ENCODE measurements at places on chromosomes 1 and 21.
A peak's percentile ranks its signal among the peaks of the same experiment; 100 is the strongest.

- no peak for DNase-seq
These were observed 77.8 kb downstream of the KCNK2 start for GRCh38 chr1:215160351-215160750.

GRCh38 chr1:54664364-54664763 is 22.8 kb downstream of the MROH7 start:
- DNase-seq = no peak

DNA sequence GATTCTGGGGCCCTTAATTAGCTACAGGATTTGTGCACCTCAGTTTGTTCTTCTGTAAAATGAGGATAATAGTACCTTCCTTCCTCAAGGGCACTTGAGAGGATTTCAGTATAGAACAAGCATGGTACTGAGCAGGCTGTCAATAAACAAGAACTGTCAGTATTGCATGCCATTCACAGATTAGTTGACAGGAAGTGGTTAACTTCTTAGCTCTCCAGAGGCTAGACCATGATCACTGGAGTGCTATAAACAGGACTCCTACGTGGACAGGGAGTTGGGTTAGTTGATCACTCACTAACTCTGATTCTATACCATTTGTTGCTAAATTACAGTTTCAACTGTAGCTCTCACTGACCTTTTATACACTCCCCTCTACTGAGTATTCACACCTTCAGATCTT is 126.2 kb upstream of the DAB1 start:
- no peak for DNase-seq

DNA sequence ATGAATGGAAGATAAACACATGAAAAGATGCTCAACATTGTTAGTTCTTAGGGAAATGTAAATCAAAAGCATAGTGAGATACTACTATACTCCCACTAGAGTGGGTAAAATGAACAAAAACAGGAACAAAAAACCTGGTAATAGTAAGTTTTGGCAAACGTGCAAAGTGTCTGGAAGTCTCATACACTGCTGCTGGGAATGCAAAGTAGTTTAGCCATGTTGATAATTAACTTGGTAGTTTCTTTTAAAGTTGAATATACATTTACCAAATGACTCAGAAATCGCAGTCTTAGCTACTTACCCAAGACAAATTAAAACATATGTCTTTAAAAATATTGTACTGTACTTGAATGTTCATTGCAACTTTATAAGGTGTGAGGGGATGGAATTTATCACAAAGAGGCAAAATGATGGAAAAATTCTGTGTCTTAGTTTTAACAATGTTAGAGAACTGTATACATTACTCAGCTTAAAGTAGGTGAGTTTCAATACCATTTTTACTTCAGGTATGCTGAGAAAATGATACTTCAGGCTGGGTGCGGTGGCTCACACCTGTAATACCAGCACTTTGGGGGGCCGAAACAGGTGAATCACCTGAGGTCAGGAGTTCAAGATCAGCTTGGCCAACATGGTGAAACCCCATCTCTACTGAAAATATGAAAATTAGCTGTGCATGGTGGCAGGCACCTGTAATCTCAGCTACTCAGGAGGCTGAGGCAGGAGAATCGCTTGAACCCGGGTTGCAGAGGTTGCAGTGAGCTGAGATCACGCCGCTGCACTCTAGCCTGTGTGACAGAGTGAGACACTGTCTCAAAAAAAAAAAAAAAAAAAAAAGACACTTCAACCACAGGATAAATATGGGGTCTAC is 102.3 kb downstream of the PDE4B start:
- no peak for DNase-seq

DNA sequence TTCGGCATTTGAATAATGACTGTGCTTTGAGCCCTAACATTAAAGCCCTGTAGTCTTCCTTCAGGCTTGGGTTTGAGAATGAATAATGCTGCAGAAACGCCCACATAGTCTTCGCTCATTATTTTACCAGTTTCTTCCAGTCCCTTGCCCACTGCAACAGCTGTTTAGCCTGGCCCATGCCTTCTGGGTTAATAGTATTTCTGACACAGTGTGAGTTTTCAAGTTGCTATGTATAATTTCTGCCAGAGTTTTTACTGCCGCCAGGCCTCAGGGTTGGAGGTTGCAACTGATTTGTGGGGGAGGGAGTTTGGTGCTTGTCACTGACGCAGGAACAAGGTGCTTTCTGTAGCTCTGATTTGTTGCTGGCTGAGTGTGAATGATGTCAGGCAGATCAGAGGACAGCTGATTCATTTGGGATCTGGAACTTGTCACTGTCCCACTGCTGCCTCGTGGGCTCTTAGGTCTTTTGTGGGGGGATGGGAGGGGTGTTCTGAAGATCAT is 109.8 kb downstream of the MAST2 start:
- peak; percentile 44 for DNase-seq

GRCh38 chr1:180358649-180359048 is 128.6 kb downstream of the LHX4 start:
- DNase-seq = peak; percentile 5

DNA sequence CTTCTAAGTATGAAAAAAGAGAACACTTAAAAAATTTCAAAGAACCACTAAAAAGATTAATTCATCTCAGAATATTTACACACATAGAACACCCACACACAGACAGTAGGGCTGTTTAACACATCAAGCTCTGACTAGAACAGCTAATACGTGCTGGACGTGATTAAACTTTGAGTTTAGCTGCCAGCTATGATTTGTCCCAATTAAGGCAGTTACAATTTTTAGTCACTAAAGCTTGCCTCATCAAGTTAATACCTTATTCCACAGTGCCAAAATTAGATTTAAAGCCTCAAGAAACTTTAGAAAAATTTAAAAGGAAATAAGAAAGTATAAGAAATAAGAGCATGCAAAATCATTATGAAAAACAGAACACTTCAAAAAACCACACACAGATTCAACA is 18.9 kb downstream of the SLC16A1 start:
- no peak for DNase-seq

DNA sequence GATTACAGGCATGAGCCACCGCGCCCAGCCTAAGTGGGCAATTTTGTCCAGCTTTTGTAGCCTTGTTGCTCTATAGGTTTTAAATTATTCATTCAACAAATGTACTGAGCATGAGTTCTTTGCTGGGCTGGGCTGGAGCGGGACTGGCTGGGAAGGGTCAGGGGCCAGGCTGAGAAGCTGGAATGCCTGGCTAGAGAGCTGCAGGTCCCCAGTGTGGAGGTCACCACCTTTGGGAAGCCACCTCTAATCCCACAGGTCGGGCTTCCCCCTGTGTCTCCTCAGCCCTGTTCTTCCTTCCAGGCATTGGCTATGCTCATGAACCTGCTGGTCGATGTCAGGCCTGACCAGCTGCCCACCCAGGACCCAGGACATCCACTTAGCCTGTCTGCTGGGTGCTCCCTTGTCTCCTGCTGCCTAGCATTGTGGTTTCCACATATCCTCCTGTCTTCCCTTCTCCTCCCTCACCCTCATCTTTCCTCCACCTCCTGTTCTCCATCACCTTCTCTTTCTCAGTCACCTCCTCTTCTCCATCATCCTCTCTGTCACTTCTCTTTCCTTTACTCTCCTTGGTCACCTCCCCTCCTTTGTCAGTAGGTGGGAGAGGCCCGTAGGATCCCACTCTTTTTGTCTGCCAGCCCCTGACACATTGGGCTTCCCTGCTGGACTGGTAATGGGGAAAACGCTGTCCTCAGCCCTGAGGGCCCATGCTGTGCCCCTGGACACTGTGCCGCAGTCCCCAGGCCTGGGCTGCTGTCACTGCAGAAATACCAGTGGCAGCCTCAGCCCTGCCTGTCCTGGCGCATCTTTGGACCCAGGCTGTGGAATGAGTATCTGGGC is 23.8 kb downstream of the SERINC2 start:
- no peak for DNase-seq

GRCh38 chr1:74571493-74571800 is 59.0 kb upstream of the LRRC53 start:
- DNase-seq = no peak

Data from putamen (tissue), 1 donor.